Ureter (tissue), 1 donor: ENCODE measurements at places on chromosomes 6 and 20.
A peak's percentile ranks its signal among the peaks of the same experiment; 100 is the strongest.

- DNase-seq, result no peak
These were observed 29.6 kb upstream of the DNAAF9 start for GRCh38 chr20:3436864-3437574.

DNA sequence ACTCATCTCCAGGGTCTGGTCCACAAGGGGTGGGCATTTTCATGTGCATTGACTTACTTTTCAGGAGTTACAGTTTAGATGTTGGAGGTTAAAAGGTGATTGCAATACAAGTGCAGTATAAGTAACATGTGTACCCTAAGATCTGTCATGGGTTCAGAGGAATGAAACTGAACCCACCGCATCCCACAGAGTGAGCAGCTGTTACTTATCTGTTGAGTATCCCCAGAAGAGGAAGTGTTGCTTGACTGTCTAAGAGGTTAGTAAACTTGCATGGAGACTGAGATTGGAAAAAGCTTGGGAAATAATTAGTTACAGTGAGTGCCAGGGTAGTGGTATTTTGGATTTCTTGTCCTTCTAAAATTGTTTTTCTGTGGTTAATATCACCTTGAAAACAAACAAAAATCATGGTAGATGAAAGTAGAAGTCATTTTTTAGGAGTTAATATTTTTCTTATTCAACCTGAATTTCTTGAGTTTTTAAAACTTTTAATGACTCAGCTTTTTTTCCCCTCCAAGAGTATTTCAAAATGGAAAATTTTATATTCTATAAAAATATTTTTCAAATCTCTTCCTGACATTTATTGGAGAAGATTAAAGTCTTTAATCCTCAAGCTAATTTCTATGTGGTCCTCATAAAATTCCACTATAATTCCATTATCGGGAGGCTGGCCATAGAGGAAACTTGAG is 306.1 kb downstream of the ZNF217 start:
- no peak for DNase-seq

DNA sequence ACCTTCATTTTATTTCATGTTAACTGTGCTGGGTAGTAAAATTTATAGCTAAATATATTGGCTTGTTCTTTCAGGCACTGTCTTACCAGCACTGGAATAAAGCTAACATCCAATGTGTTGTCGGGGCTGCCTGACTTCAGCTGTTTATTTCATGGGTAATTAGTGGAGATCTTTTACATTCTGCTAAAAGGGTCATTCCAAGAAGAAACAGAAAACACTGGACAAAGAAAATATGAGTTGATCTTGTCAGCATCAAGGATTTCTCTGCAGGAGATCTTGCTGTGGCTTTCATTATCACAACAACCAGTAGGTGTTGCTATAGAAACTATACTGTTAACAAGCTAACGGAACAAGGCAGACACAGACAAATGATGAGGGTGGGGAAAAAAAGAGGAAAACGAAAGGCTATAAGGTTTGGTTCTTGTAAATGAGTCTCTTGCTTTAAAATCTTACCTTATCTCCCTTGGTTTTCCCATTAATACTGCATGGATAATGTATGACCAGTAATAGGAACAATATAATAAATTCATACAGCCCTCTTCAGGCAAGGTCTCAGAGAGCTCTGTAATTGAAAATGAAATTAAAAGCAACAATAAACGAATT is 206.8 kb downstream of the SIM1 start:
- DNase-seq, result no peak

- DNase-seq, result peak; percentile 27
These were observed 244.4 kb downstream of the LRFN2 start for GRCh38 chr6:40342723-40343122.

DNA sequence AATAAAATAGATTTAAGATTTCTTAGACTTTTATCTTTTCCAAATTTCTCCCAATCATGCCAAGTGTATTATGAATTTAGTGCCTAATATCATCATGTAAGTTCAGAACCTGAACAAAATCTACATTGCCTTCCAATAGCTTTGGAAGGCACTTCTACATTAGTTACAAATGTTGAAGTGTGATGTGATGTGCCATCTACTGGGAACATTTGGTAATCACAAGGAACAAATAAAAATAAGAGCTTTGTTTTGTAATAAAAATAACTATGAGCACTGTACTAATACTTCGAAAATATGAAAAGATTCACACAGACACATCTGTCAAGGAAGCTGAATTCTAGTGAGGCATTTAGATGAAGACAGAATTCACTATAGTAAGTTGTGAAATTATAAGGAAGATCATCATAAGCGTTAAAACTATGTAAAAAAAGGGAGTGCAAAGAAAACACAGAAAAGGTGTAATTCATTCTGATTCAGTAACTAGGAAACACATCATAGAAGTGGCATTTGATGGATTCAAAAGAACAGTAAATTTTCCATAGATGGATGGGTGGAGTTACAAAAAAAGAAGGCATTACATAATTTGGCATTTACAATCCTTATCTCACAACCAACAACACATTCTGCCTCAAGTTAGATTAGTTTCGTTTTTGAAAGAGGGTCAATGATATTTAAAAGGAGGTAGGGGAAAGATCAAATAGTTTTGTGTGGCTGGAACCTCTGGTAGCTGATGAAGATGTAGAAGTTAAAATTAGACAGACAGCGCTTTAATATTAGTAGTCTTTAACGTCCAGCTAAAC is 161.0 kb downstream of the ASCC3 start:
- no peak for DNase-seq

DNA sequence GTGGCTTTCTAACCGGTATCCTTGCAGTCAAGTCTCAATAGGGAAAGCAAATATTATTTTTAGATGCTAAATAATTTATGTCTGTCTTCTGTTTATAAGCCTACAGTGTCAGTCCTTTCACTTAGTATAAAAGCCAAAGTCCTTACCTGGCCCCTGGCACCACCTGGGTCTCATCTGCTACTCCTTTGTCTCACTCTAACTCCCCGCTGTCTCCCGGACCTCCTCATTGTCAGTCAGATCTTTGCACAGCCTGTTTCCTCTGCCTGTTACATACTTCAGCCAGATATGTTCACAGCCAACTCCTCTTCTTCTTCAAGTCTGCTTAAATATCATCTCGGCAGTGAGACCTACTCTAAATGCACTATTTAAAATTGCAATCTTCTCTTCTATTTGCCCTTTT is 84.2 kb downstream of the THEMIS start:
- DNase-seq, result no peak

DNA sequence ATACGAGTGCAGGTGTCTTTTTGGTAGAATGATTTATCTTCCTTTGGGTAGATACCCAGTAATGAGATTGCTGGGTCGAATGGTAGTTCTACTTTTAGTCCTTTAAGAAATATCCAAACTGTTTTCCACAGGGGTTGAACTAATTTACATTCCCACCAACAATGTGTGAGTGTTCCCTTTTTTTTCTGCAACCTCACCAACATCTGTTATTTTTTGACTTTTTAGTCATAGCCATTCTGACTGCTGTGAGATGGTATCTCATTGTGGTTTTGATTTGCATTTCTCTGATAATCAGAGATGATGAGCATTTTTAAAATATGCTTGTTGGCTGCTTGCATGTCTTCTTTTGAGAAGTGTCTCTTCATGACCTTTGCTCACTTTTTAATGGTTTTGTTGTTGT is 1.9 kb upstream of the ZNF831 start:
- no peak for DNase-seq

DNA sequence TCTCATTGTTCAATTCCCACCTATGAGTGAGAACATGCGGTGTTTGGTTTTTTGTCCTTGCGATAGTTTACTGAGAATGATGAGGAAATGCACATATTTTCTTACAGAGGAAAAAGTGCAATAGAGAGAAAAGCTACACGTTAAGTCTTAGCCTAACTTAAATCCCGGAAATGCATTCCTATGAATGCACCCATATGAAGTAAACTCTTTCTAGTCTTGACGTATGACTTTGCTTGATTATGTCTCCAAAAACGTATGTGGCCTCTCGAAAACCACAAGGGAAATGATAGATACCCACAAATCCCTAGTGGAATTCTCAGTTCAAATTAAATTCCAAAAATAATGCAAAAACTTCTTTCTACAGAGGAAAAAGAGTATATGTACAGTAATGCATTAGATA is 90.7 kb upstream of the SASH1 start:
- no peak for DNase-seq

DNA sequence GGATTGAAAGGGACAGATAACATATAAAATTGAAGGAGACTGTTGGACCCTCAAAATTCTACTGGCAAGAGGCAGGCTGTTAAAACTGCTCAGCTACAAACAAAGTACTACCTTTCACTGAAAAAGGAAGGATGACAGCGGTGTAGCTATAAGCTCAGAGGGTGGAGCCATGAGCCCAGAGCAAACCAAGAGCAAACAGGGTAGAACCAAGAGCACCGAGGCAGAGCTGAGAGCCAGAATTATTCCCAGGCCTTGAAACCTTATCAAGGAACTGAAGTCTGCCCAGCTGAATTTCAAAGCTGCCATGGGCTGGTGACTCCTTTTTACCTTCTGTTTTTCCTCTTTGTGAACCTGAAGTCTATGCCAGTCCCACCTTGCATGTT is 74.7 kb upstream of the SLC4A11 start:
- no peak for DNase-seq

DNA sequence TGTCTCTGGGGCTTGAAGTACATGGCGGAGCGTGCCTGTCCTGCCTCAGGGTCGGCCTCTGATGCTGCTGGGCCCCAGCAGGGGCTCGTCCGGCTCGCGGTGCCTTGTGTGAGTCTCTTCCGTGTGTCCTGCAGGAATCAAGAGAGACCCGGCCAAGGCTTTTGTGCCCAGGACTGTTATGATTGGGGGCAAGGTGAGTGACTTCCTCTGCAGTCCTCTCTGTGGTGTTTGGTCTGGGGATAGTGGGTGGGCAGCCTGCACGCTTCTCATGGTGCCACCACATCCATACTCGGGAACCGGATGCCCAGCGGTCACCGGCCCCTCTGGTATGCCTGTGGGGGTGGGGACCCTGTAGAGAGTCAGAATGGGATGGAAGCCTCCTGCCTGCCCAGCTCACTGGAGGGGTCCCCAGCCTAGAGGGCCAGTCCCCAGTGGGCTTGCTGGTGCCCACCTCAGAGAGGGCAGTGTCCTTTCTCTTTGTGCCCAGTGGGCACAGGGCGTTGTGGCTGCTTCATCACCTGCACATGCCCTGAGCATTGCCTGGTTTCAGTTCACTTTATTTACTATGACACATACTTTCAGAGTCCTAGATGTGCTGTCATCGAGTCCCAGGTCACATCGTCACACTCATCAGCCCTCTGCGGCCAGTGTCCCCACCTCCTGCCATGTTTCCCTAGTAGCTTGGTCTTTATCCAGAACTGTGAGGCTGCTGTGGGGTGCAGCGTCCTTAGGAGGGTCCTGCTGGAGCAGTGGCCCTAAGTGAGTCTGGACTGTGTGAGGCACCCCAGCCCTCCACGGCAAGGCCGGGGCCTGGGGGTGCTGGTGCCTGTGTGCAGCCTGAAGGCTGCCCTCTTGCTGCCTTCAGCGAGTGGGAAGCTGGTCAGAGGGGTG is 40.7 kb downstream of the PYGB start:
- no peak for DNase-seq

DNA sequence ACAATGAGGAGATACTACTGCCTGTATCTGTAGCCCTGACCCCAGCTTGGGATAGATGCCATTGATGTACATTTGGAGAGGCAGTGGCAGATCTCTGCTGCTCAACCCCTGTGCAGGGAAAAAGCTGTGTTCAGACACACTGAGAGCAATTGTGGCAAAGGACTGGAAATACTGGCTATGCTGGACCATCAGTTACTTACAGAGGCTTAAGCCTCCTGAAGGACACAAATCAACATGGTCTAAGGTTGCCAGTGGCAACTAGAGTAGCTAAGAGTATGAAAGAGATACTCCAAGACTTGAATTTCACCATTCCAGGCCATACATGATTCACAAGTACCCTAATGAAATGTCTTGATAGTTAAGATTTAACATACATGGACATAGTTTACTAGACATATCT is 32.4 kb upstream of the ENPP4 start:
- DNase-seq, result no peak

GRCh38 chr20:50689864-50690649 is 1.3 kb downstream of the RIPOR3 start:
- DNase-seq, result no peak

GRCh38 chr20:48718786-48719578 is 108.8 kb downstream of the PREX1 start:
- no peak for DNase-seq

DNA sequence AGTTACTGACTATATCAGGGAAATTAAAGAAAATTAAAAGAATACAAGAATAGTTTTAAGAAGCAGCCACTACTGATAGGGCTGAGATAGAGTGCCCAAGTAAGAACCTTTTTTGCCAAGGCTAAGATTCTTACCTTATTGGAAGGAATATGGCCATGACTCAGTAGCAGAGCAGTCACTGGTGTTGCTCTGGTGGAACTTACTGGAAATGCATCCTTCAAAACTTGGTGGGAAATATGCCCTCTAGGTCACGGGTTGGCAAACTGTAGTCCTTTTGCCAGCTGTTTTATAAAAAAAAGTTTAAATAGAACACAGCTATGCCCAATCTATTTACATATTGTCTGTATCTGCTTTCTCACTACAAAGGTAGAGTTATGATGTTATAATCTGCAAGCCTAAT is 6.0 kb downstream of the HSF2 start:
- no peak for DNase-seq

GRCh38 chr6:131844243-131844841 is 36.5 kb downstream of the ENPP1 start:
- DNase-seq, result no peak

DNA sequence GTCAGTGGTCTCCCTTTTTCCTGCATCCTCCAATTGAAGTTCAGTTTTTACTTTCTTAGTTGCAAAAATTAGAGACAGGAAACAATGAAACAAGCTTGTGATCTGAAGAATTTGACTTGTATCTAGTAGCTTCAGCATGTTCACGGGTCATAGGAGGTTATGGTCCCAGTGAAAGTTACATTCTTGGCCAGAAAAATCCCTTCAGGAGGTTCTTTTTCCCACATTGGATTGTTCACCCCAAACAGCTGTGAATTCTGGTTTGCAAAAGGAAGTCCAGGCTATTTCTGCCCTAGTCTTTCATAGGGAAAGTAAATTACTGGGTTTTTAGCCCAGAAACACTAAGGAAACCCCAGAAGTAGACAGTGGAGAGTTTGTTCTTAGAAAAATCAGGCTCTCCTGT is 8.1 kb downstream of the ANKS1A start:
- no peak for DNase-seq

- peak; percentile 27 for DNase-seq
These were observed 87.4 kb upstream of the BHLHE23 start for GRCh38 chr20:63093966-63094766.

DNA sequence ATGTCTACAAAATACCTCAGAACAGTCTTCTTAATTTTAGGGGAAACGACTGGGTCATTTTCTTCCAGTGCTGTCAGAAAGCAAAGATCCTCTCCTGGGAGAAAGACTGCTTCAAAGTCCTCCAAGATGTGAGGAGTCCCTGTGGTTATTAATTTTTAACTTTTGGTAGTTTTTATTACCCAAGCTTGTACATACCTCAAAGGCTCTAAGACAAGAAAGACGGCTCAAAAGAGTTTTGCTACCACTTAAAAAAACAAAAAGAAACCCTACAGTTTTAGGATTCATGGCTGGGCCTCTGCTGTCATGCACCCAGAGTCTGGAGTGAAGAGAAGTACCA is 56.1 kb upstream of the APCDD1L start:
- DNase-seq, result no peak

DNA sequence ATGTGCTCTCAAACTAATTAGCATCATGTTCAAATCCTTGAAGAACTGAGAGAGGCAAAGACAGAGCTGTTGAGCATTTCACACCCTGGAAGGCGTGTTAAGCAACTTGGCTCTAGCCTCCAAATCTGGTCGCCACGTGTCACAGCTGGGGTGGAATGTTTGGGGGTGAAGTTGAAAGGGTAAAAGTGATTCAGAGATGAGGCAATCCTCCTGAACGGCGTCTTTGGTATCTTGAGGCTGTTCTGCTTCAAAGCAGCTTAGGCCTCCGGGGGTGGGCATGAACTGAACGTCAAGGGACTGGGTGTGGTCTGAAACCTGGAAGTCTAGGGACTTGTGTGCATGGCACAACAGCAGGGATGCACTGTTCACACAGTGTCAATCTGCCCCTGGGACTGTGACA is 62.3 kb downstream of the TRAM2 start:
- no peak for DNase-seq
